ENCODE measurements at places on chromosomes 5 and 9.
A peak's percentile ranks its signal among the peaks of the same experiment; 100 is the strongest.

DNA sequence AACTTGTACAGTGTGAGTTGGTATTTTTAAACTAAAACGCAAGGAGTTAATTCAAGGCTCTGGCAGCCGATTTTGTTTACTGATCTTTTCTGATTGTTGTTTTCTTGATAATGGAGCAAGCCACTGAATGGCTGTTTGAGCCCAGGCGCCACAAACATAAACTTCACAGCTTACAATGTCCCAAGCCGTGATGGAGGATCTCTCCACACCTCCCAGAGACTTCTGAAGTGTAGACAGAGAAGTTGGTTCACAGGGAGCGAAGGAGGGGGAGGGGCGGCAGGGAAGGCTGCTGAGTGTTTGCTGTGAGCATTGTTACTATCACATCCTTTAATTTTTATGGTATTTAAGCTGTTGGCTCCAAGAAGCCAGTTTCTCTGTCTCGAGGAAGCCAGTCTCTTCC is 14.7 kb downstream of the ISL1 start:
- no peak for DNase-seq

GRCh38 chr5:109225716-109226625 is 183.8 kb downstream of the PJA2 start:
- DNase-seq = no peak

GRCh38 chr5:110017854-110018253 is 328.1 kb downstream of the MAN2A1 start:
- no peak for DNase-seq

- DNase-seq = no peak
Observed at GRCh38 chr9:125982798-125983406, 235.7 kb downstream of the PBX3 start.

DNA sequence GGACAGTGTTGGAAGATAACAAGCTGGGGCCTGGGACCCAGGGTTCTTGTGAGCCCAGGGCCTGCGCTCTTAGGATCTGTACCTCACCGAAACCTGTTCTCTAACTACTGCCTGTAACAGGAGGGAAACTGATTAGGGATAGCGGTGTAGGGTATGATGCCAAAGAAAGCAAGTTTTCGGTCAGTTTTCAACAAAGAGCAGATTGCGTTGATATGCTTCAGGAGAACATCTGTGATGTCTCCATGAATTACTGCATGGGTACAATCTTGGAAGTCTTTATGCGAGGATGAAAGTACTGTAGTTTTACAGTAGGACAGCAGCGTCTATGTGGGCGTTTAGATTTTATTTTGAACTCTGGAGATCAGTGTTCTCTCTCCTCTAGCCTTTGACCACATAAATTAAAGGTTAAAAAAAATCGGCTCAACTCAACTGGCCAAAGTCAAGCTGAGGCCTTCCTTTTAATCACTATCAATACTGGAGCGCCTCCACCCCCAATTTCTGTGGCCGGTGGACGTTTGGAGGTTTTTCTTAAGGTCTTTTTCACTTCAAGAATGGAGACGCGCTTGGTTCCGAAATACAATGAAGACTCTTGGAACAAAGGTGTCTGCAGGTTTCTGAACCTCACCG is 3.0 kb downstream of the NFIL3 start:
- DNase-seq = no peak

DNA sequence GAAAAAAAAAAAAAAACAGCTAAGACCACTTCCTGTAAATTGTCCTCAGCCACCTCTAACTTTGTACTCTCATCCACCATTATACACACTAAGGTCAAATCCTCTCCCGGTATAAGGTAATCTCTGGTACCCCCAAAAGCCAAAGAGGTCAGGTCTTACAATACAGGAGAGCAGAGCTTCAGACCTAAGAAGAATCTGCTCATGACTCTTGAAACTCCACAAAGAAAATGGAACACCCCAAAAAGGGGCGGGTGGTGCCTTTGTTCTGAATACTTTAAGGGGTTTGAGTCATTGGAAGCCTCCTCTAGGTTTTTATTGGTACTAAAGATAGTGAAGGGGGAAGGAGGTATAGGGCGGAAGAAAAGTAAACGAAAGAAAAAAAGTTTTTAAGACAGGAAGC is 69.8 kb downstream of the COL15A1 start:
- DNase-seq = no peak

- DNase-seq = no peak
Observed at GRCh38 chr5:8341406-8341805, 472.5 kb downstream of the MTRR start.

DNA sequence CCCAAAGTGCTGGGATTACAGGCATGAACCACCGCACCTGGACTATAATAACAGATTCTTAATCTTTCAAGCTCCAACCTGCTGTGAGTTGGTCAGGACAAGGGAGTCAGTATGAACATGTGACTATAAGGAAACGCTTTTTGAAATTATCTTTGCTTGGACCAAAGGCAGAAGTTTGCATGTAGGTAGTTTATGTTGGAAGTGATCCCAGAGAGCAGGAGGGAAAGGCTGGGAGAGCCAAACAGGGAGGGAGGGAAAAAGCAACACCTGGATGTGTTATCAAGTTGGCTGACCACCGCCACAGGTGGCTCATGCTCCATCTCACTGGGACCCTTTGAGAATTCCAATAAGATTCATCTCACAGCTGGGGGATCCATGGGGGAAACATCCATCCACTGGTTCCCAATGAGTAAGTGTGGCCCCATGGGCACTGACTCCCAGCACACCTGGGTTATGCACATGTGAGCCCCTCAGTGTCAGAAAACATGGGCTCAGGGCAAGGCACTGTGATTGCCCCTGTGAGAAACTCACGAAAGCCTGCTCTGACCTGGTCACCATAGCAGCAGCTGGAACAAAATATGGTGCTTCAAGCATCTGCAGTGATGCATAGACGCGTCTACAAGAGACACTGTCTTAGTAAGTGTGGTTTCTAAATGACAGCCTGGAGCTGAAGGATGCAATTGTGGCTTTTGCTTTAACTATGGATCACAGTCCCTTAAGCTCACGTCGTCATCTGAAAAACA is 62.1 kb downstream of the ARSB start:
- no peak for DNase-seq

DNA sequence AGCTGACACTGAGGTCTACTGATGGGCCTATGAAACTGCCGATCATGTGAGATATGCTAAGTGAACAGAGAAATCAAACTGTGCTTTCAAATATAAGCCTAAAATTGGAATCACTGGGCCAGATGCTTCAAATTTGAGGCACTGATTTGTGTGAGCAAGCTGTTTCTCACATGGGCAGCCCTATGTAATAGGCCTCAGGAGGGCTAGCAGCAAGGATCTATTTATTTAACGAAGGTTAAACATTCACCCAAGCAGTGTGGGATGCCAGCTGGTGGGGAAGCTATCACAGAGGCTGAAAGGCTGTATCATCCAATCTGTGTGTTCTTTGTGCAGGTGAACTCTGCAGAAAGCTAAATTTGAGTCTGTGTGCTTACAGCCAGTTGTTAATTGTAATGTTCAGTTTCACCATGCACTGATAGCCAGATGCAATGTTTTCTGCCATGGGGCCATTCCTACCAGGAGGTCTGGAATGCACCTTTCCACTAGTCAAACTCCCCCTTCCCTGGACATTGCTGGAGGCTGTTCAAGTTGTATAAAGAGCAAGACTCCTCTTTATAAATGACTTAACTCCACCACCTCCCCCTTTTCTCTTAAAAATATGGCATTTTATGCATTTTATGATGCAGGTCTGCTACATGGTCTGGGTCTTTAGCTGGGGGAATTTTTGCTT is 228.9 kb downstream of the SH3GL2 start:
- no peak for DNase-seq

- DNase-seq = no peak
Observed at GRCh38 chr5:40089269-40089668, 590.4 kb upstream of the PTGER4 start.

DNA sequence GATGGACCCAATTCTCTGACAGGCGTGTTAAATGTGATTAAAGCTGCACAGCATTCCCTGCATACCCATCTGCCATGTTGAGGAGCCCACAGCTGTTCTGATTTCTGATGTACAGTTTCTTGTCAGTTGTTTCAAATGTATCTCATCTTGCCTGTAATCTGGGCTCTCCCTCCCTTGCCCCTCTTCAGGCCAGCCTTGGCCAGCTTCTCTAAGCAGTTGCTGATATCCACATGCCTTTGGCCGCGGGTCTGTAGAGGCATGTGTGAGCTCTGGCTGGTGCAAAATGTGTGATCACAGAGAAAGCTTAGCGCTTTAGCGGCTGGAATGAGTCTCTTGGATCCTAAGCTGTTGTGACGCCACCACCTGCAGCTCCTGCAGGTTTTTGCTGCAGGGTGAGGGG is 332.0 kb downstream of the MLLT3 start:
- DNase-seq = no peak

GRCh38 chr9:99533421-99533820 is 288.3 kb upstream of the NR4A3 start:
- no peak for DNase-seq

DNA sequence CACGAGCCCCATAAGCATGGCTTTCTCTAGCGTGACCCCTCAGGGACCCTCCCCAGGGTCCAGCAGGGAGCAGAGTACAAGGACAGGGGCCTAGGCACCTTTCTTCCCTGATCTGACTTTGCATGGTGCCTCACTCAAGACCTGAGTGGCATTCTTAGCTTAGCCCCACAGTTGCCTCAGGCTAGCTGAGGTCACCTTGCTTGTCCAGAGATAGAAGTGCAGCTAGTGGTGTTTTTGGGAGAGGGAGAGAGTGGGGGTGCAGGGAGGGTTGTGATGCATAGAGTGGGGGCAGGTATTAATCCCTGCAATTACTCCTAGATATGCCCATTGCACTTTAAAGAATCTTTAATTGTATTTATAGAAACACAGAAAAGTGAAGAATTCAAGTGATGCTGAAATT is 8.4 kb upstream of the TRIO start:
- no peak for DNase-seq

GRCh38 chr5:139403787-139404483 is at the start of gene SPATA24:
Gene SPATA24 (minus strand): TSS chr5:139404089. CDS start chr5:139404060, 29 bp downstream.
- peak; percentile 97 for DNase-seq

DNA sequence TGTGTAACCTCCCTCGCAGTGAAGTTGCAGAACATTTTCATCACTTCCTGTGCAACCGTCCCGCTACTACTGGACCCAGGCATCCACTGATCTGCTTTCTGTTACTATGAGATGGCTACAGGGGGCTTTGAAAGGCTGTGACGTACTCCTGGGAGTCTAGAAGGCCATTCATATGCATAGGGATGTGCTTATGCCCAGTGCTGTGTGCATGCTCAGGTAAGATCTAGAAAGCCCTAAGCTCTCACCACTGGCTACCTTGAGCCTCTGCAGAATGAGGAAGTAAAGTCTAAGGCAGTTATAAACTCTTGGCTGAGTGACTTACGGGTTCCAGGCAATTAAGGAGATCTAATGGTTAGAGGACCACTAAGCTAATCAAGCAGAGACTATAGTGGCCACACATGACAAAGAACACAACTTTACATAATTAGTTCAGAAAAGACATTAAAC is 11.8 kb downstream of the HNRNPAB start:
- DNase-seq = no peak

DNA sequence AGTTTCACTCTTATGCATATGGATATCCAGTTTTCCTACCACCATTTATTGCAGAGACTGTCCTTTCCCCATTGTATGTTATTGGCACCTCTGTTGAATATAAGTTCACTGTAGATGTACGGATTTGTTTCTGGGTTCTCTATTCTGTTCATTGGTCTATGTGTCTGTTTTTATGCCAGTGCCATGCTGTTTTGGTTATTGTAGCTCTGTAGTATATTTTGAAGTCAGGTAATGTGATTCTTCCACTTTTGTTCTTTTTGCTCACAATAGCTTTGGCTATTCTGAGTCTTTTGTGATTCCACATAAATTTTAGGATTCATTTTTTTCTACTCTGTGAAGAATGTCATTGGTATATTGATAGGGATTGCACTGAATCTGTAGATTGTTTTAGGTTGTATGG is 26.1 kb upstream of the CCNB1 start:
- no peak for DNase-seq

DNA sequence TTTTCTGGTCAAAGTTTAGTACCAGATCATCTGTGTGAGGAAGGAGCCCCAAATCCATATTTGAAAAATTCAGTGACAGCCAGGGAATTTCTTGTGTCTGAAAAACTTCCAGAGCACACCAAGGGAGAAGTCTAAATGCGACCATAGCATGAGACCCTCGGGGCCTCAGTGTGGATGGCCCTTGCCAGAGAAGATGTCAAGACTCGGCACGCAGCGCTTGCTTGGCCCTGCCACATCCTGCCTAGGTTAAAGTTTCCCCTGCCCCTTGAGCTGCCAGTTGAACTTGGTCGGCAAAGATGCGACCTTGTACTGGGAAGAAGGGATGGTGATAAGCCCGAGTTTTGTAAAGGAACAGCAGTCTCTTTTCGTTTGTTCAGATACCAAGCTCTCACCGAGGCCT is 65.8 kb downstream of the IL31RA start:
- no peak for DNase-seq
